CD4-positive, alpha-beta T cell treated with Interleukin-17A for 4 hours (primary cell): ENCODE measurements at places on chromosomes 5 and 9.
A peak's percentile ranks its signal among the peaks of the same experiment; 100 is the strongest.

GRCh38 chr9:131043646-131044045 is 34.7 kb downstream of the LAMC3 start:
- no peak for DNase-seq

- DNase-seq: no peak
Observed at GRCh38 chr9:13480693-13481092, 201.2 kb upstream of the MPDZ start.

DNA sequence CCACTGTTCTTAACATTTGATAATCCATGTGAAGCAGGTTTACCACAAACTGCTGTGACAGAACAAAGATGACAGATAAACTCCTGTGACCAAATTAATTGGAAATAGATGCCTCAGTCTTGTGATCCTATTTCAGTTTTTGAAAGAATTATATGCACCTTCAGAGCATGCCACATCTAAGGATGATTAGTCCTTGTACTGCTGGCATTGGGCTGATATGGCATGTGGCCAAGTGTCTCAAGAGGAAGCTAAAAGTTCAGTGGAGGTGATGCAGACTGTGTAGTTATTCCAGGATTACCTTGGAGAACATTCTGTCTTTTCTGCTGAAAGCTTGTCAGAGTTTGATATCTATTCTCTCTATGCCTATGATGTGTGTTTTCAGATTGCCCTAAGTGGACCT is 314.4 kb upstream of the EFNA5 start:
- DNase-seq: no peak

GRCh38 chr5:139759219-139759721 is 36.3 kb upstream of the PSD2 start:
- DNase-seq: no peak

DNA sequence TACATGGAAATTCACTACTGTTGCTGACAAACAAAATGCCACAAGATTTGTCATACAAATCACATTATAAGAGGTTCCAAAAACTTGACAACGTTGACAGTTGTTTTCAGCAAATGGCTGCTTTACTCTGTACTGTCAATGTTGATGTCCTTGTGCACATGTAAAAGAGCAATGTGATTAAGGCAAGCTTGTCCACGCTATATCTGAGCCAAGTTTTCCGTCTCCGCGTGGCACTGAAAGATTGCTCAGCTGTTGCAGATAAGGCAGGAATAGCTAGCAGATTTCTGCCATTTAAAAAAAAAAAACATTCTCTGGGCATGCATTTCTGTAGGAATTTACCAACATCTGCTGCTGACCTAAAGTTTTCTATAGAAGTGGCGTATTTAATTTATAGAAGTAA is 46.4 kb upstream of the MEF2C start:
- no peak for DNase-seq

- DNase-seq: no peak
Observed at GRCh38 chr5:177588413-177588909, 3.5 kb upstream of the TMED9 start.

DNA sequence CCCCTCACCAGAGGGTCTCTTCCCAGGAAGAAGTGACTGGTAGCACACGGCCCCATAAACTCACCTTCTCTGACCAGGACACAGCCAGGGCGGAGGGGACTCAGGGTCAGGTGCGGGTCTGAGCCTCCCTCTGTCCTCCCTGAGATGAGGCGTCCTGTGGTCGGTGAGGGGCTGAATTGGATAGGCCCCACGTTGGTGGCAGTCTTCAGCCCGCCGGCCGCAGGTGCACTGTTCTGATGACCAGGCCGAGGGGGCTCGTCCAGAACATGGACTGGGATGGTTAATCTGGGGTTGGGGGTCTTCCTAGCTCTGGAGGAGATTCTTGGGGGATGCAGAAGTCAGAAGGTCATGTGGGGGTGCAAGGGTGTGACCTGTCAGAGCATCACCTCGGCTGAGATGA is 102.2 kb upstream of the PPP1R26 start:
- no peak for DNase-seq

DNA sequence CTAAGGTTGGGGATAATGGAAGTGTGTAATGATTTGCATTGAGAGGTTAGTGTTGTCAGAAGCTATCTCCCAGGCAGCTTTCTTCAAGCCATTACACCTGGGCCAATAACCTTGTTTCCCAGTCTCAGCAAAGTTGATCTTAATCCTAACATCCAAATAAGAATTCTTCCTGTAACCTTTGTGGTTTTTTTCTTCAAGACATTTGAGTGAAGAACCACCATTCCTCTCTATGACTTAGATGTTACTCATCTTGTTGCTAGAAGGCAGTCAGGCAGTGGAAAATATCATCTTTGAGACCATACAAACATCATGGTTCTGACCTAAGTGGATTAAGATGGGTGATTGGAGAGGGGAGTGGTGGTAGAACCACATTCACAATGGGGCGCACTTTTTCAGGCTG is 103.5 kb downstream of the NDUFAF2 start:
- DNase-seq: no peak

- no peak for DNase-seq
Observed at GRCh38 chr5:119651486-119651885, 22.1 kb downstream of the FAM170A start.

DNA sequence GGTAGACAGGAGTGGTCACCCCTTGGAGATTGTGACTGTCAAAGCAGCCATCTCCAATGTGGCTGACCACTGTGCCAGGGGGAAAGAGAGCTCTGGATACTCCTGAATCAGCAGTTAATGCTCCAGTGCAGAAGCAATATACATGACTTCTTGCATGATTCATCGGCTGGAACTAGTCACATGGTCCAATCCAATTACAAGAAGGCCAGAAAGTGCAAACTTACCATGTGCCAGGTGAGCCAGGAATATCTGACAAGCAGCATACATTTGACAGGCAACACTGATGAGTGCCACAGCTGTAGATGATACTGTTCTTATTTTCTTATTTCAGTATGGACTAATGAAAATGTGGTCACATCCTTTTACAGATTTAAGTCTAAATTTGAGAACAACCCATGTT is 440.0 kb upstream of the MPDZ start:
- DNase-seq: no peak

GRCh38 chr9:89440548-89440947 is 57.4 kb downstream of the SEMA4D start:
- DNase-seq: peak; percentile 69

GRCh38 chr9:126222835-126223431 is 103.7 kb upstream of the MVB12B start:
- DNase-seq: no peak

DNA sequence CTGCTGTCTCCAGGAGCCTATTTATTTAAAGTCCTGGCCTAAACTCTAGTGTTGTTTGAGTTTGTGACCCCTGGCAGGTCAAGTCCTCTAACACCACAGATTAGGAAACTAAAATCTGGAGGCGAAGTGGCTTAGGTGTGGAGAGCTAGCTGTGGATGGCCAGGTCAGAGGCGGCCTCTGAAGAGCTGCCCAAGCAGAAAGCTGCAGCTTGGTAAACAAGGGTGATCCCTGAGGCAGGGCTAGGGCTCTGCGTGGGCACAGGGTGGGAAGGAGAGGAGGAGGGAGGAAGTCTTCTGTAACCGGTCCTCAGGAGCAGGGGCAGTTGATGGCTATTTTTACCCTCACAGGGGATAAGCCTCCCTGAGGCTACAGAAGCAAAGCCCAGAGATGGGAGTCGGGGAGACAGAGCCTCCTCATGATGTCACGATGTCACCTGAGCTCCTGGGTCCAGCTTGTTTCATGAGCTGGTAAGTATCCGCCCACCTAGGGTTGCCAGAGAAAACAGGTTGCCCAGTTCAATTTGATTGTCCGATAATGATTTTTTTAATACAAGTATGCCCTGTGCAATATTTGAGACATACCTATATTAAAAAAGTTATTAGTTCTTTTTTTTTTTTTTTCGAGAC is 25.9 kb upstream of the BOD1 start:
- DNase-seq: no peak

GRCh38 chr9:1979741-1980367 is 35.3 kb upstream of the SMARCA2 start:
- no peak for DNase-seq

DNA sequence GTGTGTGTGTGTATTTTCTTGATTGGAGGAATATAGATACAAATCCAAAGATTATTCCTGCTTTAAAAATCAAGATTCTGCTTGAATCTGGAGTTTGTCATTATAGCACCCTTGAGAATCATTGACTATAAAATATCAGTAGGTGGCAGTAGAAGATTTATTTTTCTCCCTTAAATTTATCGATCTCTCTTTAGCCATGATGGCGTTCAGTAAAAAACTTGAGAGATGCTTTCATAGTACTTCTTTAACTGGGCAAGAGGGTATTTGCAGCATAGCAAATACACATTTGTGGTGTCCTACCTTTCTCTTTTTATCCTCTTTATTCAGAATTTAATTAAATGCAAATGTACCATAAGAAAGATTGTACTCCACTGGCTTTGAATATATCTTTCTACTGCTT is 307.7 kb downstream of the ADGRV1 start:
- no peak for DNase-seq
